ENCODE measurements at places on chromosomes 7 and 10.

DNA sequence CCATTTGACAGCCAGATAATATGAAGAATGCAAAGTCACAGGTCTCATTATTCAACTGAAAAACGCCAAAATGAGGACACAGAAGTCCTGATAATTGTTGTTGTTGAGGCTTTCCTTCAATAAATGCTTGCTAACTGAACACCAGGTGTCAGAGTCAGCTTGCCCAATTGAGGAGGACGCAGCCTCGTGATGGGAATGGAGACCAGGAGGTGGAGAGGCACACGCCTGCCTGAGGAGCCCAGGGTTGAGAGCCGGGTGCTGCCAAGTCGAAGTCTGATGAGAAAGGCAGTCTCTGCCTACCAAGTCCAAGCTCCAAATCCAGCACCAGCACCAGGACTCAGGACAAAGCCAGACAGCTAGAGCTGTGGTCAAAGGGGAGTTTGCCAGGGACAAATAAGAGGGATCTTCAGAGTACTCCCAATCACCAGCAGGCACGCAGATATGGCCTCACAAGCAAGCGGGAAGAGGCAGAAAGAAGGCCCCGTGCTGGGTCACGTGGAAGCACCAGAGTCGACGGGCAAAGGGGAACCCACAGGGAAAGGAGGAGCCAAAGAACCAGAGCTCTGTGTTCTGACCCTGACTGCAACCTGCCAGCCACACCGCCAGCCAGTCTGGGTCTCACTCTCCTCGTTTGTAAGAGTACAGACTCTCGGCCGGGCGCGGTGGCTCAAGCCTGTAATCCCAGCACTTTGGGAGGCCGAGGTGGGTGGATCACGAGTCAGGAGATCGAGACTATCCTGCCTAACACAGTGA lies 47.6 kb downstream of the VOPP1 start:
- no peak for DNase-seq

DNA sequence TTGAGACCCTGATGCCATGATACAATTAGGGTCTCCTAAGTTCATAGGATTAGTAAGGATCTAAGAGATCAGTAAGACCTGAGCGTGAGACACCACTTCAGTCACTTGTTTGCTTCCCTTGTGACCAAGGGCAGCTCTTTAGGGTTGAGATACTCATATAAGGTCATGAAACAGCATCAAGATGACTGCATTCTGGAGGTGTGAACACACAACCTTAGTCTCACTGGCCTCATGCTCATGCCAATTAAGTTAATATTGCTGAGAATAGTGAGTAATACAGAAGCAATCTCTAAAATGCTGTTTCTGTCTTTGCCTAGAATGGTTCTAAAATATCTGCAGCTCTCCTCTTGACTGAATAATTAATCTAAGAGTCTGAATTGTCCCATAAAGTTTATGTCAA lies 39.6 kb upstream of the KLHL7 start:
- DNase-seq = no peak

DNA sequence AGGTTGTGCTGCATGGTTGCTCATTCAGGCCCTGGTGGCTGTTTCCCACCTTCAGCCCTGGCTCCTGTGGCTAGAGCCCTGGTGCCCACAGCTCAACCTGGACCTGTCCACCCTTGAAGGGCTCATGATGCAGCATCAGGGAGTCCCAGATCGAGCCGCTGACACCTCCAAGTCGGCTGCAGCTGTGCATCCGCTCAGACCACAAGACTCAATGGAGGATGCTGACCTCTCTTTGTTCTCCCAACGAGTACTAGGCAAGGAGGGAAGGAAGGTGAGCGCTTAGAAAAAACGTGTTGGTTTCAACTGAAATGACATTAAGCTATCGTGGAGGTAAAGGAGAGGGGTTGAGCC lies 9.5 kb upstream of the C10orf95 start:
- no peak for DNase-seq

GRCh38 chr7:44377681-44378421 lies 52.5 kb upstream of the CAMK2B start:
- DNase-seq = no peak

DNA sequence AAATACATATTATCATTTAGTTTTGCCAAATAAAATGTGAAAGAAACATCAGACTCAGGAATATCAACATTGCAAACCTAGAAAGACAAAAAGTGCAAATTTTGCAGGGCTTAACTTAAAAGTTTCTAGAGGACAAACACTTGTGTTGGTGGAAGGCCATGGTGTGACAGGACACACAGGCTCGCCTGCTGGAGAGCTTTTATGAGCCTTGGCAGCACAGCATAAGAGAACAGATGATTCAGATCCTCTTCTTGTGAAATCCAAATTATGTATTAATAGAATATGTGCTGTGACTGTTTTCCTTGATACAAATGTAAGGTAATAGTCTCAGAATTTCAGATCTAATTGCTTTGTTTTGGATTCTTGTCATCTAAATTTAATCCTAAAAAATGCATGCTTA lies 72.9 kb upstream of the ABCB5 start:
- no peak for DNase-seq

DNA sequence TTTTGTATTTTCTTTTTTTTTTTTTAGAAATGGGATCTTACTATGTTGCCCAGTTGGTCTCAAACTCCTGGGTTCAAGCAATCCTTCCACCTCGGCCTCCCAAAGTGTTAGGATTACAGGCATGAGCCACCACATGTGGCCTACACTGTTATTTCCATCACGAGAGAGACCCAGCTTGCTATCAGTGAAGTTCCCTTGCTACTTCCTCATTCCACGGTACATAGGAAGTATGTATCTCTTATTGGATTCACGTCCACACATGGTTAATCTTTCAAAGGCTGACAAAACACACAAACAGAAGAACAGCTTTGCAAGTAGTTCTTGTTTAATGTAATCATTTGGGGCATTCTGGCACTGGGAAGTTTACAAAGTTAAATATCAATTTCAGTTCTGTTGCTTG lies 50.9 kb downstream of the DCLRE1A start:
- DNase-seq = no peak

- no peak for DNase-seq
Measured at GRCh38 chr7:128962899-128963298, 25.2 kb downstream of the IRF5 start.

- DNase-seq = no peak
Measured at GRCh38 chr10:29826801-29827450, 192.2 kb upstream of the SVIL start.

DNA sequence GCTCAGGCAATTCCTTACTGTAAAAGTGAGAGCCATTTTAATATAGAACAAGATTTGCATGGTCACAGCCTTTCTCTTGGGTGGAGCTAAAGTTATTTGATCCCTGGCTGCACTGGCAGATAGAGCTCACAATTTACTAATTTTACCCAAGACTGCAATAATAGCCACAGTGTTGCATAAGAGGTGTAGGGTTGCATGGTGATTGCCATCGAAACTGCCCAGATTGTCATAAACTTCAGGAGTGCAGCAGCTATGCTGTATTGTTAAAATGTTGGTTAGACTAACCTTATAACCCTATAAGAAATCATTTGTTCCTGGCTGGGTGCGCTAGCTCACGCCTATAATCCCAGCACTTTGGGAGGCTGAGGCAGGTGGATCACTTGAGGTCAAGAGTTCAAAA lies 50.0 kb downstream of the VCL start:
- no peak for DNase-seq

- DNase-seq = no peak
Measured at GRCh38 chr7:37643876-37644275, 39.7 kb upstream of the GPR141 start.

GRCh38 chr10:132446661-132447445 lies 49.9 kb downstream of the PWWP2B start:
- peak; percentile 86 for DNase-seq

DNA sequence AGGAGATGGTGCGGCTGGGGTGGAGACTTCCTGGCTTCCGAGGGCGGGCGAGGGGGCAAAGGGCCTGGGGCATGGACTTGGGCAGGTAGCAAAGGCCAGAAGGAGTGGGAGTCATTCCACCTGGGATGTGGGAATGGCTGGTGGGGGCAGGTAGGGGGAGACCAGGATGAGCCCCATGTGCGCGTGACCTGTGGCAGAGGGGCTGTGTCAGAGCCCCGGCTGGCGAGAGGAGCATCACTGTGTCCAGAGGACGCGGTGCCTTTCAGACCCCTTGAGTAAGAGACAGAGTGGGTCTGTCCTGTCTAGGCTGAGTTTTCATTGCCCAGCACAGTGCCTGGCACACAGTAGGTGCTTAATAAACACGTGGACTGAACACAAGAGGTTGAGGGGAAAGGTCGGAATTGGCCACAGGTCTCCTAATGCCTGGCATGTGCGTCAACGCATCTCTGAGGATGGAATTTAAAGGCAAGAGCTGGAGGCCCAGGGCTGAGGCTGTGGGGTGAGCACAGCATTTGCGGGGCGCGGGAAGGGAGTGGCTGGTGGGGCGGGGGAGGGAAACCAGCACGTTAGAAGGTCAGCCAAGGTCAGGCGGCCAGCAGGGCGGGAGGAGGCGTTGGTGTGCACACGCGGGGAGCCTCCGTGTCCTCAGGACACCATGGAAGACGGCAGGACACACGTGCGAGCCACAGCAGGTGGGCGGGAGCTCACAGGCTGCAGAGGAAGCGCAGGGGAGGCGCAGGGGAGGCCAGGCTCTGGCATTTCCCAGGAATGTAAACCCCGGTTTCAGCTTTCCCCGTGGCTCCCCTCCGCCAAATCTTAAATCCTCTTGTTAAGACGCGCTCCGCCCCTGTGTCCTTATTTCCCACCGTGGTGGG lies 51.8 kb downstream of the CUX1 start:
- no peak for DNase-seq

- DNase-seq = no peak
Measured at GRCh38 chr7:27164367-27165088, 809 bp downstream of the HOXA9 start.

DNA sequence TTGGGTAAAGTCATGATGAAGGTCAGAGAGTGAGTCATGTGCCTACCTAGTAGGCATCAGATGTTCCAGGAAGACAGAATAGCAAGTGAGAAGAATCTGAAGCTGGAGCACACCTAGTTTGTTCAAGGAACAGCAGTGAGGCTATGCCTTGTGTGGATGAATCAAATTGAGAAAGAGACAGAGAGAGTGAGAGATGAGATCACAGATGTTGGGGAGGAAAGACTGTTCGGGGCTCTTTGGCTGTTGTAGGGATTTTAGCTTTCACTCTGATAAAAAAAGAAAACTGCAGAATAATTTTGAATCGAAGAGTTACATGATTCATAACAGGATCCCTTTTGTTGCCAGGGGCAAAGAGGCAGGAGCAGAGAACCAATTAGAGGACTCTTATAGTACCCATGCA lies 6.3 kb downstream of the LIPF start:
- DNase-seq = peak; percentile 18

DNA sequence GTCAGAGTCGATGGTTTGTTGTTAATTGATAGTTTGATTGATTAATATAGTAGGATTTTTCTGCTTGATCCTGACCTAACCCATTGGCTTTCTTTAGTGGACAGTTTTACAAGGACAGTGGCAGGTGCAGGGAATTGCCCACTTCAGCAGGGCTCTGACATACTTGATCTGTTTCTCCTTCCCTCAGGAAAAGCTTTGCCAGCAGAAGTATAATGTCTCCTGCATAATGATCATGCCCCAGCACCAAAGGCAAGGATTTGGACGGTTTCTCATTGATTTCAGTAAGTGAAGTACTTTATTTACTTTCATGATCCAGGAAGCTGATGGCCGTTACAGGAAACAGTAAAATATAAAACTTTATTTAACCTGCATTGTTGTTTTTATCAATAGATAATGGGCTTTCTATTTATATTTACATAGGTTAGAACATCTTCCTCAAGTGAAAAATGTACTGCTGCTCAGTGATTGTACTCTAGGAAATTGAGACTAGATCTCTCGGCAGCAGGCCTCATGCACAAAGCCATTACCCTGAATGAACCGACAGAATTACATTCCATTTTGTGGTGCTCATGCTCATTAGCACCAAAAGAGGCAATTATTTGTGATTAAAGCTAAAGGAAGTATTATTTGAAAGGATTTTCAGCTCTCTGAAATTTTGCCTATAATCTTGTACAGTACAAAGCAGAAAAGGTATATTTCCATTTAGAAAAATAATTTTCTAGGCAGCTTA lies 122.5 kb upstream of the SAMD8 start:
- no peak for DNase-seq

DNA sequence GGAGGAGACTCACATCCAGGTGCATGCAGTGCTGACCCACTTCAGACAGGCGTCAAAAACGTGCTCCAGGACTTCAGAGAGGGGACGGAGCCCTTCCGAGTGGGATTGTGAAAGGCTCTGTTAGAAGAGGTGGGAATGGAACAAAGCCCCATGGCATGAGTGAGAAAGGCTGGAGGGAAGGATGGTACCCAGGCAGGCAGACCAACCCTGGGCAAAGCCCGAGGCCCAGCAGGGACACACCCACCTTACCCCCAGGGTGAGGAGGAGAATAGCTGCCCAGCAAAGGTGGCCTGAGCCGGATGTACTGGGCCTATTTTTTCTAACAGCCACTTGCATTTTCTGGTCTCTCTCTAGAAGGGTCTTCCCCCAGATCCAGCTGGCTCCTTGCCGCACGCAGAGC lies 14.8 kb downstream of the CHAT start:
- no peak for DNase-seq

GRCh38 chr10:78456649-78457400 lies 423.2 kb downstream of the RPS24 start:
- DNase-seq = no peak

GRCh38 chr7:27140126-27140857 lies 3.2 kb downstream of the HOXA5 start:
- DNase-seq = no peak

DNA sequence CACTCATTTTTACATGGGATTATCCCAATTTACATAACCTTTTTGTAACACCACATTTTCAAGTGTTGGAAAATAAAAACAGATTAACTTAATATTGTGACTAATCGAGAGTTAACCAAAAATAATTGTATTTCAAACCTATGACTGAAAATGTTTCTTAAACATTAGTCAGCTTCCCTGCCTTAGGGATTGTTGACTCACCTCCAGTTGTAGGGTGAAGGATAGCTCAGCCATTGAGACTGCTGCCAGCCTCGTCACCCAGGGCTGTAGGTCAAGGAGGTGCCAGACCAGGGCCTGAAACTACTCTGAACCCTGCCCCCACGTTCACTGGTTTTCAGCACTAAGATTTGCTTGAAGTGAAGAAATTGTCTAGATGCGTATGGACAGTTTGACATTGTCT lies 351.2 kb downstream of the GFRA1 start:
- DNase-seq = no peak

DNA sequence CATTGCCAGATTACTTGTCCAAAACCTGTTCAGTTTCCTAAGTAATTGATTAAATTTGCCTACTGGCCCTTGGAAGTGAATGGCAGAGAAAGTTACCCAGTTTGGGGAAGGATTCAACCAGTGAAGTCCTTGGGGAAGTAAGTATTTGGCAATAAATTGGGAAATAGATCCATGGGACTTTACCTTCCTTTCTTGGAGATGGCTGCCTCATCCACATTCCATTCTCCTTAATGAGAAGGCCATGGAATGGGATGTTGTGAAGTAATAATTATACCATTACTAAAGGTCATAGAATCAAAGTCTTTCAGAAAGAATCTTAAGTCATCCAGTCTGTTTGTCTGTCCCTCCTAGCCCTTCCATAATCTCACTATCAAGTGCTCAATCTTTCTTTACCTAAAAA lies 4.5 kb upstream of the COPG2 start:
- DNase-seq = no peak

DNA sequence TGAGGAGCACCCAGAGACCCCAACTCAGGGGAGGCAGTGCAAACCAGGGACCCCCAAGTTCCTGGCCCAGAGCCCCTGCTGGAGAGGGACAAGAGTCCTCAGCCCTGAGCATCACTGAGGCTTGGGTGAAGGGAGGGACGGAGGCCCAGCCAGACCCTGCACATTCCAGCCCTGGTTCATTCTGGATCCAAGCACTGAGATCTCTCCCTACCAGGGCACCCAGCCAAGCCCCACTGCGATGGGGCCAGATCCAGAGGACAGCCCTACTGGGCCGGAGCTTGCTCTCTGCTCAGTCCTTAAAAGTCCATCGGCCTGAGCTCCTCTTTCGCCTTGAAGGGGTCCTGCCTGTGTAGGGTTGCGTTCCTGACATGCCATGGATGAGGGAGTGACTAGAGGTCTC lies 40.5 kb upstream of the RABGEF1 start:
- no peak for DNase-seq
